Fibroblast of the conjunctiva (primary cell): ENCODE measurements at places on chromosomes 1 and 21.

DNA sequence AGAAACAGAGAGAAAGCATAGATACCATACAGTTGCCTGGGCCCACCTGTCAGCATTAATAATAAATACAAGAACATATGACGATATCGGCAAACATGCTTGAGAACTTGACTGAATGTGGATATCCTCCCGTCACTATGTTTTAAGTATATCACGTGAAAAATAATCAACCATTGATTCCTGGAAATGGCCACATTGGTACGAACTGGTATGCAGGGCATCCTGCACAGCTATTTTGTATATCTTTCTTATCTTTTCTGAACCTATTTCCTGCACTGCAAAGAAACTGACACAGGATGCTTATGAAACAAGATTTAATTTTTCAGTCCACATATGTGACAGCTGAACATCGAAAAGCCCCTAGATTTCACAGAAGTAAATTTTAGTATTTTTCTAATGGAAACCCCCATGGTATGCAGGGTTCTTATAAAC is 22.8 kb upstream of the RGS1 start:
- no peak for DNase-seq

DNA sequence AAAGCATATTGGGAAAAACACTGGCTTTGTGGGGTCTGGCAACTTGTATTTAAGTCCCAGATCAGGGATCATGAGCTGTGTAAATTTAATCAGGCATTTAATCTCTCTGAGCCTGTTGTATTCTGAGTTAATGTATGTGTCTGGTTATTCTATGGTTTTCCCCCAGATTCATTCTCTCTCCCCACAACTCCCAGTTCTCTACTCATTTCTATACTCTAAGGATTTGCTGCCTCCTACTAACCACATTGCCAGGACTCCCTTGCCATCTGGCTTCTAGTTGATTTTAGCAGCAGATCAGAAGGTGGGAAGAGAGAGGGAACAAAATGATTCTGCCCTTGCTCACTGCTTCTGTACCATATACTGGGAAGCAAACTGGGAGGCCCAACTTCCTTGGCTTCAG is 31.4 kb upstream of the S1PR1 start:
- DNase-seq = no peak

DNA sequence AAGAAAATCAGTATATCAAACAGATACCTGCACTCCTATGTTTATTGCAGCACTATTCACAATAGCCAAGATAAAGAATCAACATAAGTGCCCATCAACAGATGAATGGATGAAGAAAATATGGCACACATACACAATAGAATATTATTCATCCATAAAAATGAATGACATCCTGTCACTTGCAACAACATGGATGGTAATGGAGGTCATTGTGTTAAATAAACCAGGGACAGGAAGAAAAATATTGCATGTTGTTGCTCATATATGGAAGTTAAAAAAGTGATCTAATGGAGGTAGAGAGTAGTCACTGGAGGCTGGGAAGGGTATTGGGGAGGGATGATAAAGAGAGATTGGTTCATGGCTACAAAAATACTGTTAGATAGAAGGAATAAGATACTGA is 65.4 kb upstream of the CR2 start:
- DNase-seq = no peak

DNA sequence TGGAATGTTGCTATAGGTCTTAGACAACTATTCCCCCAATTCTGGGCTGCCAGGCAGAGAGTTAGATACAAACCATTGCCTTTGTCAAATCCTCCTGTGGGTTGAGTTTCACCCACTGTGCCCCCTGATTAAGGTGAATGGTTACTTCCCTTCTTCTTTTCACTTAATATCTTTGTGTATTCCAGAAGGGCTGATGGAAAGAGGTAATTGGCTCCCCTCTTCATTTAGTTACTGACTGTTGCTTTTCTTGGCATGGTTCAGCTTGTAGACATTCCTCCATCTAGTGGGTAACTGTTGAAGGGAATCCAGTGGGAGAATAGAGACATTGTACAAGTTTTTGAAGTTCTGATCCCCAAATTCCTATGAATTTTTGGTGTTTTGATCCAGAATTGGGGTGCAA is 43.8 kb upstream of the MACF1 start:
- no peak for DNase-seq

GRCh38 chr1:238658763-238659162 is 727.6 kb upstream of the CHRM3 start:
- DNase-seq = no peak

DNA sequence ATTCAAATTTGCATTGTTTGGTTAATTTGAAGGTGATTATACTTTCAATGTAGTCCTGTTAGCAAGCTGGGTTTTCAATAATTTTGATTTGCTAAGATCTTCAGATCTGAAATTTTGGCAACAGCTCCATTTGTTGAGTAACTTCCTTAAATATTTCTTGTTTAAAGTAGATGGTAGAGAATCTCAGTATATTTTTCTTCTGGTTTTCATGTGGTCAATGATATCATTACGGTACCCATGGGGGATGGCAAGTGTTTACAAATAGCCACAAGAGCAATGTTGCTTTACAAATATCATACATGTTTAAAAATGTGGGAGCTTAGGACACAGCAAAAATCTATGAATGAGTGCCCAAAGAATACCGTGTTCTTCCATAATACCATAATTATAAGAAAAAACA is 175.9 kb downstream of the IFI44 start:
- no peak for DNase-seq
